ENCODE measurements at places on chromosomes 4 and X. TPM values are rescaled to one million over a fixed set of nuclear protein-coding genes. Genes with fewer than 3 reads are reported as not detected.

Gene SSX4B
- total RNA-seq = not detected

Gene GPR34
- 23.4 TPM for total RNA-seq

Gene FRMPD3
- total RNA-seq = 1.7 TPM

Gene RASGEF1B
- 63.2 TPM for total RNA-seq

Gene CYBB
- 16.4 TPM for total RNA-seq

Gene XAGE2
- not detected for total RNA-seq

Gene RASL11B
- 31.7 TPM for total RNA-seq

Gene ATP8A1
- 239 TPM for total RNA-seq

Gene CT45A8
- not detected for total RNA-seq

Gene CFP
- total RNA-seq = 0.62 TPM

Gene WAS
- total RNA-seq = 0.16 TPM

Gene GPR119
- not detected for total RNA-seq

Gene NUDT10
- total RNA-seq = 39.1 TPM

Gene NDST4
- total RNA-seq = 1.7 TPM

Gene CD38
- total RNA-seq = 6.1 TPM

Gene GDPD2
- 2.5 TPM for total RNA-seq

Gene AKAP17A
- 11.5 TPM for total RNA-seq

Gene PRPS2
- total RNA-seq = 73.3 TPM

Gene SSX4
- total RNA-seq = not detected

Measured in occipital lobe (tissue), 3 donors.